ENCODE measurements at places on chromosomes 6 and 20. TPM values are rescaled to one million over a fixed set of nuclear protein-coding genes. Genes with fewer than 3 reads are reported as not detected.

SIRPB1 gene
- 2.4 TPM for total RNA-seq

PAK5 gene
- total RNA-seq = not detected

TFAP2A gene
- not detected for total RNA-seq

SRMS gene
- total RNA-seq = not detected

ABHD16B gene
- not detected for total RNA-seq

TMEM74B gene
- not detected for total RNA-seq

ZNF831 gene
- 90.3 TPM for total RNA-seq

DEFB114 gene
- total RNA-seq = not detected

SNAP91 gene
- total RNA-seq = not detected

DNA sequence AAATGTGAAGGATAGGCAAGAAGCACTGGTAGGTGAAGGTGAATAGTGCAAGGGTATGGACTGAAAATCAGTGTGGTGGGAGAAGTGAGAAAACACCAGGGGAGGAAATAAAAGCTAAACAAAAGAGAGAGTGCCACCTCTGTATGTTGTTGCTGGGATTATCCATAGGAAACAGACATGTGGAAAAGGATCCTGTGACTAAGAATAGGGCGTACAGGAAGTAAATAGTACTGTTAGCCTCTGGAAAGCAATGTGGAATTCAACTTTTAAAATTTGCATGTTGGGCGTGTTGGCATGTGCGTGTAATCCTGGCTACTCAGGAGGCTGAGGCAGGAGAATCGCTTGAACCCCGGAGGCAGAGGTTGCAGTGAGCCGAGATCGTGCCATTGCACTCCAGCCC lies 661.7 kb downstream of the KIF16B start:
- no peak for DNase-seq

GRCh38 chr20:43761386-43762340 lies 34.9 kb upstream of the GTSF1L start:
- no peak for DNase-seq

- no peak for DNase-seq
These were observed 127.5 kb downstream of the EYA4 start for GRCh38 chr6:133368664-133369063.

- no peak for DNase-seq
These were observed 11.9 kb upstream of the ME1 start for GRCh38 chr6:83442752-83443151.

GRCh38 chr6:111761783-111762312 lies 111.4 kb downstream of the FYN start:
- DNase-seq = no peak

GRCh38 chr6:27406085-27406484 lies 17.5 kb downstream of the ZNF391 start:
- DNase-seq = no peak

DNA sequence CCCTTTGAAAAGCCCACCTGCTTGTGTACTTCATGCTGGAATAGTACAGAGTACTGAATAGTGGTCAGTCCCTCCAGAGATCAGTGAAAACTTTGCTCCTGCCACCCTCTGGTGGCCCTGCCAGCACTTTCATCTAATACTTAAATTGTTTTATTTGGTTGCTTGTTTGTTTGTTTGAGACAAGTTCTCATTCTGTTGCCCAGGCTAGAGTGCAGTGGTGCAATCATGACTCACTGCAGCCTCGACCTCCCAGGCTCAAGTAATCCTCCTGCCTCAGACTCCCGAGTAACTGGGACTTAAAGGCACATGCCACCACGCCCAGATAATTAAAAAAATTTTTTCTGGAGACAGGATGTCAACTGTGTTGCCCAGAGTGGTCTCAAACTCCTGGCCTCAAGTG lies 9.1 kb downstream of the FAM83D start:
- no peak for DNase-seq

- DNase-seq = no peak
These were observed 231.8 kb upstream of the RREB1 start for GRCh38 chr6:6875818-6876470.

GRCh38 chr20:25314497-25315417 lies 66.9 kb downstream of the PYGB start:
- no peak for DNase-seq

DNA sequence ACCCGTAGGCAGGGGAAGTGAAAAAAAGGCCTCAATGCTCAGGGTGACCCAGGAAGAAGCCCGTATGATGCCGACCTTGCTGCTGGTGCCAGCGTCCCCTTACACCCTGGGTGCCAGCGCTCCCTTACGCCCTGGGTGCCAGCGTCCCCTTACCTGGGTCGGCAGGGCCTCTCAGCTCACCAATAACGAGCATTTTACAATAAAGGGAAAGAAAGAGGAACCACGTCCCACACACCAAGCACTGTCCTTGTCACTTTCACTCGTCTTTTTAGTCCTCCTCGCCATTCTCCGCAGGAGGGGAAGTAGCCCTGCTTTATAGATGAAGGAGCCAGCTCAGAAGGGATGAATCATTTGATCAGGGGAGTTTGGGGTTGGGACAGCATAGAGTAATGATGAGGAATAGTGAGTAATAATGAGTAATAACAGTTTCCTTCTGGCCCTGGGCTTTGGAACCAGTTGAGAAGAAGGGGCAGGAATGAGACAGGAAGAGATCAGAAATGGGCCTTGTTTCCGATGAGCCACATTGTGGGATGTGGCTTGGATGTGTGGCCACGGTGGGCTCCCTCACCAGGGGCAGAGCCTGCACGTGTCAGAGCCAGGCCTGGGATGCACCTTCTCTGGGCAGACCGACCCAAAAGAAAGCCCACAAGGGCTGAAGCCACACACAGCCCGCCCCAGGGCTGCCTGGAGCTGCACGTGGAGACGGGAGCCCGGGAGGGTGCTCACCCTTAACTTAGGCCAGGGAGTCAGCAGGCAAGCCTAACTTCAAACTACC lies 75.7 kb downstream of the SYNJ2 start:
- DNase-seq = no peak

- DNase-seq = no peak
These were observed 31.5 kb upstream of the GCM1 start for GRCh38 chr6:53179961-53180651.

- no peak for DNase-seq
These were observed 51.4 kb upstream of the PTGIS start for GRCh38 chr20:49619113-49620048.

DNA sequence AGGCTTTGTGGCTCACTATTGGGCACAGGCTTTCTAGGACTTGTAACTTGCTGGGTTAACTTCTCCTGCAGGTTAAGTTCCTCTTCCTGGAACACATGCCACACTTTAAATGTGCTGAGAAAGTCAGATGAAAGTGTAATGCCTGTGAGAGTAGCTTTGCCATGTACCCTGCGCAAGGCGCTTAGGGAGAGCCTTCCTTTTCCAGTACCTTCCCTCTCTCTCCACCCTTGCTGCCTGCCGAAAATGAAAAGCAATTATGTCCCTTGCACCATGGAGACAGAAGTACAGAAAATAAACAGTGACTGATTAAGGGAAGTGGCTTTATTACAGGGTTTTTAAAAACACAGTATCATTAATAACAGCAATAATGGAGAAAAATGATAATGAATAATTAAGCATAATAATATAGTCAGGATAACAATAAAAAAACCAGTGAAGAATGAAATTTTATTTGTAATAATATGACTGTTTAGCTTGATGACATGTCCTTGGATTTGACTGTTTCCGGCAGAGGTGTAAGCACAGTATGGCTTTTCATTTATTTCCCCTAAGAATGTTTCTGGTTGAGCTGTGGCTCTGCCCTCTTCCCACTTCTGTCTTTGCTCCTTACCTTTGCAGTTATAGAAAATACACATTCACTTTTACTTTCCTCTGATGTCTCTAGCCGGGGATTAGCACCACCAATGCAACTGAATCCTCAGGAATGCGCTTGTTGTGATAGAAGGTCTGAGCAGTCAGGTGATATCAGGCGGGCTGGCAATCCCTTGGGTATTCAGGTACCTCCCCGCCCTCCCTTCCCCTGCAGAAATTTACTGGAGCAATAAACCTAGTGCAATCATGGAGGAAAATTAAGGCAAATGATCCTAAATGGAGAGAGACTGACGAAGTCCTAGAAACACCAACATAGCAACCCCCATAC lies 472.3 kb upstream of the CITED2 start:
- no peak for DNase-seq

DNA sequence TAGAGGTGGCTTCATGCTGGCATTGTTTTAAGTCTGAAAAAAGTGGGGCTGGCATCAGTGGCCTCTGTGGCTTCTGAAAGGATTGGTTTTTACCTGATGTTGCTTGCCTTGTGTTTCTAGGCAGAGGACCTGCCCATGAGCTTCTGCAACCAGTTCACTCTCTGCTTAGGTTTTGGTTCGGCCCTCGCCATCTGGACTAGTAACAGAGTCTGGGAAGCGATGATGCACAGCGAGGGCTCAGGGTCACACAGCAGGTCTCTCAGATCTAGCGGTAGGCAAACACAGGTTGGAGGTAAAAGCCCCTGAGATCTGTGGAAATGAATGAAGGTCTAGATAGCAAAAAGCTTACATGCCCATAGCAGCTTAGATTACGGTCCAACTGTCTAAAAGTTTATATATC lies 6.8 kb upstream of the RBL1 start:
- no peak for DNase-seq

- no peak for DNase-seq
These were observed 3.0 kb upstream of the SDCBP2 start for GRCh38 chr20:1331801-1332453.

- no peak for DNase-seq
These were observed 16.3 kb downstream of the RPRD1B start for GRCh38 chr20:38049800-38050199.

GRCh38 chr20:25580711-25581110 lies 4.6 kb downstream of the NINL start:
- DNase-seq = no peak

GRCh38 chr6:33762713-33763112 lies 16.0 kb upstream of the IP6K3 start:
- no peak for DNase-seq

GRCh38 chr6:52514514-52514913 lies 62.3 kb downstream of the TRAM2 start:
- no peak for DNase-seq

DNA sequence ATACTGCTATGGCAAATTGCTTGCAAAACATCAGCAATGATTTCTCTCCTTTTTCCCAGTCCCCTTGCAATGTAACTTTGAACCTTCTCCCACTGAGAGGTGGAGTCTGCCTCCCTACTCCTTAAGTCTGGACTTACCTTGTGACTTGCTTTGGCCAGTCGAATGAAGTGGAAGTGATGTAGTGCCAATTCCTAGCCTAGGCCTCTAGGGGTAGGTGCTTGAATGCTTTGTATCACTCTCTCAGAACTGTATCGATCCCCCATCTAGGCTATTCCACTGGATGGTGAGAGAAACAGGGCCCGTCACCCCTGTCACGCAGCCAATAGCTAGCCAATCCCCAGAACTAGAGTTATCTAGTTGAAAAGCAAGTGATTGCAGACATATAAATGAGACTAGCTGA lies 238.6 kb downstream of the BTBD3 start:
- DNase-seq = no peak

DNA sequence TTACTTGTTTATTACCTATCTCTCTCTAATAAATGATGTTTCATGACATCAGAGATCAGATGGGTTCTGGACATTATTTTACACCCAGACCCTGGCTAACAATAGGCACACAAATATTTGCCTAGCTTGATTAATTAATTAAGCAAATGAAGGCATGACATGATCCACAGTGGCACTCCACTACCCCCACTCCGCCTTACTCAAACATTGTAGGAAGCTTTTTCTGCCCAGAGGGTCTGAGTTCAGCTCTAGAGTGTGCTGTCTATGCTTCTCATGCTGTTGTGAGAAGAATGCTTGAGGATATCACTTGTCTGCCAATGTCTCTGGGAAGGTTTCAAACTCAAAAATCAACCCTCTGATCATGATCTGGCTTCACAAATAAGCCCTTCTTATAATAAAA lies 45.0 kb downstream of the TRAM2 start:
- DNase-seq = no peak

GRCh38 chr6:146543940-146544615 lies 445 bp downstream of the RAB32 start:
- DNase-seq = no peak
